ENCODE measurements at places on chromosomes 5 and 9.

DNA sequence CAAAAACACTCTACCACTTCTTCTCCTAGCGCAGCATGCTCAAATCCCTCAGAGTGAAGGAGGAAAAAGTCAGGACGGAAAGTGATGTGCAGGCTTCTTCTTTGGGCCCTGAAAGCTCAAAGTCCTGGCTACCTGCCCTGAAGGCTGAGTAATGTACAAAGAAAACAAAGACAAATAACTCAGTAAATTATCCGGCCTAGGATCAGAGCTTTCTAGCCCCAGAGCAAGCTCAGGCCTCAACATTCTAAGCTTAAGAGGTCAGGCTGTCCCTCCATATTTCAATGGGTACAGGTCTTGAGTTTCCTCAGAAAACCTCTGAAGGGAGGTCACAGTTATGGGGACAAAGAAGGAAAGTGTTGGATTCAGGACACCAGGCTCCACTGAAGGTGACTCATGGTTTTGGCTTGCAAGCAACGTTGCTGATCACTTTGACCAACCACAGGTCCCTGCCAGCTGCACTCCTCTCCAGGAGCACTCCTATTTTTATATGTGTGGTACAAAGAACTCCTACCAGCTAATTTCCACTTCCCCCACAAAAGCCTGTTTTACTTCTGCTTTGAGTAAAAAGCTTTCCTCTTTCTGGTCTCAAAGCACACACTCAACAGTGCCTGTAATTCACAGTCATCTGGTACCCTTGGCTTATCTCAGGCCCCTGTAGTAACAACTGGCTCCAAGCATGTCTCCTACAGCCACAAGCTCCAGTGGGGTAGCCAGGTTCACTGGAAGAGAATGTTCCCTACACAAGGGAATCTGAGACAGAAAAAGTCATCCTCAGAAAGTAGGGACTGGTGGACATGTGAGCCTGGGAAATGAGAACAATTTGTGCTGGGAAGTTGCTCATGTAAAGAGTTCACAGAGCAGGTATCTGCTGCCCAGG is 115.7 kb downstream of the UGCG start:
- DNase-seq = peak; percentile 93

GRCh38 chr9:96080364-96080763 is 204.9 kb downstream of the ERCC6L2 start:
- no peak for DNase-seq

DNA sequence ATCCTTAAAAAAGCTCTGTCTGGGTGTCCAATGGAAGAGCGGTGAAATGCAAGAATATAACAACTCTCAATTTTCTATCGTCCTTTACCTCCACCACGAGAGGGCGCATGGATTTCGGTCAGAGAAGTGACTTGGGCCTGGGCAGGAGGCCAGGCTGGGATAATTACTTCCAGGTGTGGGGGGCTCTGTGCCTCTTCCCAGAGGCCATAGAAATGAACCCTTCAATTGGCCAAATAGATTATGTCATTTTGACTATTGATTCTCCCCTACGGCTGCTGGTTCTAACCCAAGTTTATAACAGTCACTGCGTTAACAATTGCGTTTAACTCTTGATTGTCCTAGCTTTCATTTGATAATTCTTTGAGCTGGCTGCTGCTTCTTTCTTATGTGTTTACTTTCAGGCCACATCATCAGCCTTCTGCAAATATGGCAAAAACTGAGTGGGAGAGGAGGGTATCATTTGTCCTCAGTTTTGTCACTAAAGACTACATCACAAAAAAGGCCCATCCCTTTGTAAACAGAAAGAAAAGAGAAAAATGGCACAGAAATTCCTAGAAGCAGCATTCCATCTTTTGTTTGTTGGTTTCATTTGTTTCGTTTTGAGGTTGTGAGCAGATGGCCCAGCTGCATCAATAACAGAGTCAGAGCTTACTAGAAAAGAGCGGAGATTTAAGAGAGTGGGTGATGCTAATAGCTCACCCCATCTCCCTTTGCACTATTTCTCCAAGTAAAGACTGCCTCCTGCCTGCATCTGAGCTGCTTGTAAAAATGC is 45.4 kb upstream of the ZFR start:
- peak; percentile 66 for DNase-seq

GRCh38 chr5:137315534-137316345 is 183.4 kb downstream of the SPOCK1 start:
- no peak for DNase-seq

DNA sequence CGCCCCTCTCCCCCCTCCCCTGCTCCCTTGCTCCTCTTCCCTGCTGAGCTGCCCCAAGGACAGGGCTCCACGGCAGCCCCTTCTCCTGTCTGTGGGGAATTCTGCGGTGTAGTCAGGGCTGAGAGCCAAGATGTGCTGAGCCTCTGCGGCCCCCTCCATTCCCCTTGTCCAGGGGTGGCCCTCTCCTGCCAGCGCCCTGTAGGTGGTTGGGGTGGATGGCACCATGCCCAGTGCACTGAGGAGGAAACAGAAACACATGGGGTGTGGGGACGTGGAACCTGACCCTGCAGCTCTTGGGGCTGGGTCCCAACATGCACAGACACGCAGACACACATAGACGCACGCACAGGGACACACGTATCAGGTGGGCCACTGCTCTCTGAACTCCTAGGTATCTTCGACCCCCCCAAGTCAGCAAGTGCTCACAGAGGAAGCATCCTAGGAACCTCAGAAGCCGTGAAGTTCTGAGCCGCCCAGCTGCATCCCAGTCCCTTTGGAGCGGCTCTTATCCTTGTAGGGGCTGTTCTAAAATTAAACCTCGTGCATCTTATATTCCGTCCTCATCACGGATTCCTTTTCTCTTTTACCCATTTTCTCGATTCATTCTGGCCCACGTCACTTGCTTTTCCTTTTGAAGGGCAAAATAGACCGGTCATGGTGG is 64.8 kb downstream of the HMCN2 start:
- DNase-seq = no peak

GRCh38 chr9:107780960-107781359 is 291.4 kb upstream of the KLF4 start:
- DNase-seq = no peak

DNA sequence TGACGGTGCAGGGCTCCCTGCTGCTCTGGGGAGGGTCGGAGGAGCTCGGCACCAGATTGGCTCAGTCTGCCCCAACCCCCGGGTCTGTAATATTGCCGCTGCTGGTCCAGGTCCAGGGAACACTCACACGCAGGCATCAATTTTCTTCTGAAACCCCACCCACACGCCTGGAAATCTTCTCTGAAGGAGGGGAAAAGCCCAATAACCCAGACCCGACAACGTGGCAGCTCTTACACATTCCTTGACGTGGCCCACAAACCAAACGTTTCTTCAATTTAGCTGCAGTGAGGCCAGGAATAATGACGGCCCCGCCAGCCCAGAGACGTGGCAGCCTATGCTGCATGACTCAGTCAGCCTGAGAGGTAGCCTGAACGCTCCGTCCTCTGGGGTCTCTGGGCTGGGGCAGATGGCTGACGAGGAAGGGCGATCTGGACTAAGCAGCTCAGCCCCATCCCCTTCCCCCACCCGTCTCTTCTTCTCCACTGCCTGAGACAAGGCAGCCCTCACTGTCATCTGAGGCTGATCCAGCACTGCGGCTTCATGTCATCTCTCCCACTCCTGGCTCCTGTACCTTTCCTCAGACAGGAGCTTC is 9.9 kb upstream of the SPARC start:
- peak; percentile 98 for DNase-seq

GRCh38 chr5:54717870-54718269 is 200.3 kb downstream of the SNX18 start:
- DNase-seq = no peak
